Amniotic epithelial cell (primary cell): ENCODE measurements at places on chromosomes 4 and X.

GRCh38 chr4:2792711-2793585 is at the start of gene SH3BP2:
Gene SH3BP2 (plus strand): TSS chr4:2793085. CDS start chr4:2820618, 27,533 bp downstream.
- DNase-seq: peak; percentile 51

DNA sequence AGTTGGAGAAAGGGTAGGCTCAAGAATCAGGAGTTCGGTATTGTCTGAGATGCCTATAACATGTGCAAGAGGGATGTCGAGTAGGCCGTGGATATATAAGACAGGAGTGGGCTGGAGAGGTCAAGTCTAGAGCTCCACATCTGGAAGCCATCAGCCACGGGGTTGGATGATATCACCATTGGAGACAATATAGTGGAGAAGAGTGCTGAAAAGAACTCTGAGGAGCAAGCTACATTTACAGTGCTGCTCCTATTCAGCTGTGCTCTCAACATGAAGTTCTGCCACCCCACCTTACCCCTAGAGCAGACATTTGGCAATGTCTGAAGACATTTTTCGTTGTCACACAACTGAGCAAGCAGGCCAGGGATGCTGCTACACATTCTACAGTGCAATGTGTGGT is 20.9 kb upstream of the PLAC1 start:
- no peak for DNase-seq

- DNase-seq: peak; percentile 32
Observed at GRCh38 chr4:108058685-108059440, 69.2 kb downstream of the HADH start.

- peak; percentile 86 for DNase-seq
Observed at GRCh38 chr4:40662962-40663604, 33.4 kb upstream of the RBM47 start.

DNA sequence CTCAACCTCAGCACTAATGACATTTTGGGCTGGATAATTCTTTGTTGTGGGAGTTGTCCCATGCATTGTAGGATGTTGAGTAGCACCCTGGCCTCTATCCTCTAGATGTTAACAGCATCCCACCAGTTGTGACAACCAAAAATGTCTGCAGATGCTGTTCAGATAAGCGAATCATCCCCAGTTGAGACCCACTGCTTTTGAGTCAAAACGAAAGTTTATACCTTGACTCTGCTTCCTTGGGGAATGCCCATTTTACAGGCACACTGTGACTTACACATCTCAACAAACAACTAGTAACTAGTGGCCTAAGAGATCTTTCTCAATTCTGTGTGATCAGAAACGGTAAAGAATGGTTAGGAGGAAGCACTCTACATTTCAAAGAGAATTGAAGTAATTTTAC is 37.0 kb downstream of the SEPSECS start:
- DNase-seq: no peak

GRCh38 chrX:18003876-18004275 is 142.8 kb upstream of the RAI2 start:
- no peak for DNase-seq

GRCh38 chrX:84634201-84634782 is 132.0 kb upstream of the HDX start:
- DNase-seq: no peak

GRCh38 chr4:82469791-82470345 is 39.5 kb downstream of the ENOPH1 start:
- DNase-seq: peak; percentile 43

DNA sequence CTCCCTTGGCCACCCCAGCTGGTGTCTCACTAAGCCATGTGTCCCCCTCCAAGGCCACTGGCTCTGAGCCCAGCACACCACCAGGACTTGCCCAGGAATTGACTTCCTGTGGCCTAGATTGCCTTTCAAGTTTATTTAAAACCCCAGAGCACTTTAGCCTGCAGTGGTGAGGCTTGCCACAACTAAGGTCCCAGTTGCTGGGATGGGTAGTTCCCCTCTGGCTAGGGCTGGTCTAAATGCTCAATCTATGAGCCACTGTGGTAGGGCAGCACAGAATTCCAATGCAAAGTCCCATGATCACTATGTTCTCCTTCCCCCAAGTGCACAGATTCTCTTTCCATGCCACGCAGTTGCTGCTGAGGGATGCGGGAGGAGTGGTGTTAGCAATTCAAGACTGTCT is 61.1 kb upstream of the HCCS start:
- no peak for DNase-seq

DNA sequence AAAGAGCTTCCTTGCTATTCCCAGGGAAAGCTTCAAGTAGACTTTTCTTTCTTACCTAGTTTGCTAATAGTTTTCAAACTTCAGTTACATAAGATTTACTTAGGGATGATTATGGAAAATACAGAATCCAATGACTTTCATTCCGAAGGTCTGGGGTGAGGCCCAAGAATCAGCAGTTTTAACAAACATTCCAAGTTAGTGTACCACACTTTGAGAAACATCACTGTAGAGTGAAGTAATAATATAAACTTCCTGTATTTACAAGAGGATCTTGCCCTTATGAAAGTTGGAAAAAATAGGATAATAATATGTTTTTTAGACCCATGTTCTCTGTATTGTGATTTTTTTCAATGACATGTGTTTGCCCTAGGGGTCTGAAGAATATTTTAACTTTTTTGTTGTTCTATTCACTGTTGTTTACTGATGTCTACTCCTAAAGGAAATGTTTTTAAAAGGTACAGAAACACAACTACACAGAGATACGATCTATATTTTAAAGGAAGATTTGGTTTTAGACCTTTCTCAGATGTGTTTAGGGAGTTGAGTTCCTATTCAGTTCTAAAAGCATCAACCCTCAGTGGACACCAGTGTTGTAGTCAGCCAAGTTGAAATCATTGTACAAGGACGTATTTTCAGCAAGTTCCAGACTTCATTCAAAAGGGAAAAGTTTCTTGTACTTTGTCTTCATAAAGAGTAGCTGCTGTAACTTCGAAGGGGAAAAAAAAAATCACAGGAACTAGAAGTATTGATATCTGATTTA is 295.8 kb upstream of the SLC7A11 start:
- no peak for DNase-seq

DNA sequence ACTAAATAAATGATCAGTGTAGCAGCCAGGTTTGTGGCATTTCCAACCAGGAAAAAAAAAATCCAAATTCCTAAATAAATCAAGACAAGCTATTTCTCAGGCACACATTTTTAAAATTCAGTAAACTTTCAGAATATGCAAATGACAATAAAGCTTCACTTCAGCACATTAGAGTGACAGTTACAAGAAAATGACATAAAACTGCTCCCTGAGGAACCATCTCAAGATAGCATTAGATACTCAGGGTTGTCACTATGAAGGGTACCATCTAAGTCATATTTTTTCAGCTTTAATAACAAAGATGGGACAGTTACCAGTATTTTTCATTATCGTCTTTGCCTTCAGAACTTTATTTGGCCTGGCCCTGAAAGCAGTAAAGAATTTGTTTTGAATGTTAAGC is 411.3 kb upstream of the RASGEF1B start:
- no peak for DNase-seq
